Mononuclear cell (primary cell): ENCODE measurements at places on chromosomes 4 and X. TPM values are rescaled to one million over a fixed set of nuclear protein-coding genes. Genes with fewer than 3 reads are reported as not detected.

The DHRSX gene
- 11.0 TPM for total RNA-seq

The MFAP3L gene
- 23.0 TPM for total RNA-seq

The ATP11C gene
- 20.1 TPM for total RNA-seq

The CCSER1 gene
- 7.9 TPM for total RNA-seq

The ATP1B4 gene
- not detected for total RNA-seq

The PCDH7 gene
- total RNA-seq, result not detected

The DCAF16 gene
- total RNA-seq, result 50.5 TPM
